AG08395 (cell line): ENCODE measurements at places on chromosomes 2 and 18.

- no peak for DNase-seq
Observed at GRCh38 chr2:128198656-128199055, 107.7 kb downstream of the UGGT1 start.

DNA sequence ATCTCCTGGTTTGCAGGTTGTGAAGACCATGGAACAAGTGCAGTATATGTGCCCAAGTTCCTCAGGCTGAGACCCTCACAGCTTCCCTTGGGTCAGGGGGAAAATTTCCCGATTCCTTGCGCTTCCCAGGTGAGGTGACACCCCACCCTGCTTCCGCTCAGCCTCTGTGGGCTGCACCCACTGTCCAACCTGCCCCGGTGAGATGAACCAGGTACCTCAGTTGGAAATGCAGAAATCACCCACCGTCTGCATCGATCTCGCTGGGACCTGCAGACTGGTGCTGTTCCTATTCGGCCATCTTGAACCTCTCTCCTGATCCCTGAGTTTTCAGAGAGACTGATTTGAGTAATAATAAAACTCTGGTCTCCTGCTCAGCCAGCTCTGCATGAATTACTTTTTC is 30.6 kb downstream of the CHCHD5 start:
- DNase-seq = no peak

DNA sequence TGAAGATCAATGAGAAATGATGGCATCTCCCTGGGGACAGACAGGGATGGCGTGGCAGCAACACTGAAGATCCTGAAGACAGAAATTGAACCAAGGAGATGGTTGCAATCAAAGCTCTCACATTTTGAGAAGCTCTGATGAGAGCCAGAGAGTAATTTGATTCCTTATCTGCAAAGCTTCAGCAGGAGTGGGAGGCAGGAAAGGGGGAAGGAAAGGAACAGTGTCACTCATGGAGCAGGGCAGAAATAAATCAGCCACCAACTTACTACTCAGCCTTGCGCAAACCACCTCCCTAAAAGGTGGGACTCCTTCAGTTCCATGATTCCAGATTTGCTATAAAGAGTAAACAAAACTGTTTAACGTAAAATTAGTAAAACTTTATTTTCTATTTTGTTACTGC is 119.2 kb downstream of the CACNB4 start:
- no peak for DNase-seq

- no peak for DNase-seq
Observed at GRCh38 chr2:69693059-69693774, 48.7 kb upstream of the ANXA4 start.

- DNase-seq = no peak
Observed at GRCh38 chr2:85243101-85244072, 84.4 kb downstream of the TGOLN2 start.

DNA sequence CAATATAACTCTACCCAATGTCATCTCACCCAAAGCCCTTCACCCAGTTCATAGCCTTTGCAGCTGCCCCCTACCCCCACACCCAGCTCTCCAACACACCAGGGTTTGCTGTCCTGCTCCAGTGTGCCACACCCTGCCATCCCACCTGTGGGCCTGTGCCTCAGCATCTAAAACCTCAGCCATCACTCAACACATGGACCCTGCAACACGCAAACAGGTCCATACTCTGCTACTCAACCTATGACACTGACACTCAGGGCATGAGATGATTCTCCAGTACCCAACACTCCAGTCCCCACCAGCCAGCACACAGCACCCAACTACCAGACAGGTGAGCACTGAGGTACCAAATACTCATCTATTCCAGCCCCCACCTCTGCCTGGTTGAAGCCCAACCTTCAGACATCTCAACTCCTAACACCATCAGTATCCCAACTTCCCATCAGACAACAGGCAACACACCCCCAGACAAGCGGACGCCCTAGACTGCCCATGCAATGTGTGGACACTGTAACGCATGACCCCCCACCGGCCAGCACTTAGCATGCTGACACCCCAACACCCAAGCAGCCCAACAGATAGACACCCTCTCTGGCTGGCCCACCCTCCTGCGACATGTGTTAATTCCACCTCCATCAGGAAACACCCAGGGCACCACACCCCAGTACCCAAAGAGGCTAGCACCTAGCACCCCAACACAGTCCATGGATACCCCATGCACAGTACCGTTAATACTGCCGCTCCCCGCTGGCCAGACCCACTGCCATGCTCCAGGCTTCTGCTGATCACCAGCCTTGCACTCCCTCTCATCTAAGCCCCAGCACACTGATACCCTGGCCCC is 25.0 kb downstream of the ZAP70 start:
- DNase-seq = no peak
